NCI-H1417 treated with DMSO at 0.1 percent for 48 hours (cell line): ENCODE measurements at places on chromosomes 6 and 20.

DNA sequence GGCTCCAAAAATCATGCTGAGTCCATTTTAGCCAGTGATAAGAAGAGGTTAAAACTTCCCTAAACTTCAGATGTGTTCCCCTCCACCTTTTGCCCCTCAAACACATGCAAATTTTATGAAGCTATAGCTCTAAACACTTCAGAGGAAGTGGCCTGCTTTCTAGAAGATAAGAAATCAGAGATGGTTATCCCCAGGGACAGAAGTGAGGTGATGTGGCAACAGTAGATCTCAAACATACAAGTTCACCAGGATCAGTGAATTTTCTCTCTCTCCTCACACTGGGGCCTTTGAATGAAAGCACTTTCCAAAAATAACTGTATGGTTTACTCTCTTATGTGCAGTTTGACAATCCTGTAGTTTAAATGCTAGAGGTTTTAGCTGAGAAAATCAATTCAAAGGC lies 332.0 kb downstream of the BTBD9 start:
- DNase-seq = no peak

- DNase-seq = no peak
Observed at GRCh38 chr20:23745247-23745646, 5.5 kb downstream of the CST1 start.

- no peak for DNase-seq
Observed at GRCh38 chr6:132235596-132236280, 165.5 kb downstream of the MOXD1 start.

DNA sequence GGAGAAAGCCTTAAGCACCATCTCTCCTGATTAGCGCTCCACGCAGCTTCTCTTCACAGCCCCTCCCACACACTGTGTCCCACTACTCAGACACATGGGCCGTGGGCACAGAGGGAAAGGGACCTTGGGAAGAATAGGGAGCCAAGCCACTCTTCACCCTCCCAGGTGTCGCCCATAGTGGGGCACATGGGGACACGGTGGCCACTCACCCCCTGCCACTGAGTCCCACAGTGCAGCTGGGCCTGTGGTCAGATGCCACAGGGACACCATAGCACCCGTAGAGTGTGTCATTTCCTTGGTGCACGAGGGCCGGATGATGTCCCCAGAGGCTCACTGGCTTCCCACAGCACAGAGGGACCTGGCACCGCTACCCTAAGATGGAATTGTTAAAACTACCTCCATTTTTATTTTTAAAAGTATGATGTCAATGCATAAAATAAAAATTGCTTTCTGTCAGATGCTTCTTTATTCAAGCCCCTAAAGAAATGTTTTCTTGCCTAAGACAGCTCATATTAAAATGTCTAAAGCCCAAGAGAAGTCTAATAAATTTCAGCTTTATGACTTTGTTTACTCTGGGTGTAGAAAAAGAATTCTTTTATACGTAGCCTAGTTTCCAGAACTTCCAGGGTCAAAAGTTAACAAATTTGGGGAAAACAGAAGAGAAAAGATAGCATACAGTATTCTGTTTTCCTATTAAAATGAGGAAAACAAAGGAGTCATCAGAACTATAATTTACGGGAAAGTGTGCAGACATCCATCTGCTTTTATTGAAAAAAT lies 191.0 kb upstream of the SNX9 start:
- no peak for DNase-seq

- no peak for DNase-seq
Observed at GRCh38 chr6:34154668-34155447, 9.0 kb upstream of the GRM4 start.

DNA sequence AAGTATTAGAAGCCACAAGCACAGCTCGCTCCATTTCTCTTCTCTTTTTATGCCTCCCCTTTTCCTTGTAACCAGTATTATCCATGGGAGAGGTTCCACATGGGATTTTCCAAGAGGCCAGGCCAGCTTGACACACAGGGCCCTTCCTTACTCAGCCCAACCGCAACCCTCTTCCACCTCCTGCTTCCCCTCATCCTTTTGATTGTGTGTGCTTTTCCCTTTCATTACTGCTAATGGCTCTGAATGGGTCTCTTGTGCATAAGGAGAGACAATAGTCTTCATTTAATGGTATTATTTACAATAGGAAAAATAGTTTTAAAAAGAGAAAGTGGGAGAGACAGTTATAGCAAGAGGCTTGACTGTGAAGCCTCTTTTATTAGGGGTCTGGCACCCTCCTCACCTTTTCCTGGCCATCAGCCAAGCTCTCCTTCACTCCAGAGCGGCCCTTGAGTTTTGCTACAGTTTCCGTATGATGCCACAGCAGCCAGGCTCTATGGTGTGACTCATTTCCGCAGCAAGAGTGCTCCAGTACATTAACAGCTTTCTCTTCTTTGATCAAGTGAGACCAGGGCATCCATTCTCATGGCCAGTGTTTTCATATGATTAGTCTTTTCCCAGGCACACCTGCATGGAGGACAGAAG lies 579.5 kb downstream of the TFAP2B start:
- peak; percentile 32 for DNase-seq

DNA sequence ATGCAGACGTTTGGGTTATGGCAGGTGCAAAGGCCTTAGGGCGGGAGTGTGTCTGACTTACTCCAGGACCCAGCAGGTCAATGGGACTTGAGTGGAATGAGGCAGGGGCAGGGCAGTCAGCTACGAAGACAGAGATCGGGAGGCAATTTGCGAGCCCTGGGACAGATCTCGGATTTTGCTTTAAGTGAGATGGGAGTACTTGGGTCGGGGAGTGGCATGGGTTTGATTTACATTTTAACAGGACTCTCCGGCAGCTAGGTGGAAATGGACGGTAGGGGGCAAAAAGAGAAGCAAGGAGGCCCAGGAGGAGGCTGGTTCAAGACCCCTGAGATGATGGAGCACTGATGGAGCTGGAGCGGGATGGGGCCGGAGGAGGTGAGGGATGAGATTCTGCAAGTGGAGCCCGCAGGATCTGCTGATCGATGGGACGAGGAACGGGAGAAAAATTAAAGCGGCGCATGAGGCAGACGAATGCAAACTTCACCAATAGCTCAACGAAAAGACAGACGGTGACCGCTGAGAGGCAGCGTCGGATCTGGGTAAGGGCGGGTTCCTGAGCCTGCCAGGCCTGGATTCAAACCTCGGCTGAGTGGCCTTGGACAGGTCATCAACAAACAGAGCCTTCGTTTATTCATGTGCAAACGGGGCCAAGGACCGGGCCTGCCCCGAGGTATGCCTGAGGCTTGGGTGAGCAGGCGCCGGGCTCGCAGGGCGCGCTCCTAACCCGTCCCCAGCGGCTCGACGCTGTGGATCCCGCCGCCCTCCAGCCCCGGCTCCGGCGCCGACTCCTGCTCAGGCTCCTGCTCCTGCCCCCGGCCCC lies 756 bp upstream of the RBCK1 start:
- DNase-seq = peak; percentile 28

- DNase-seq = no peak
Observed at GRCh38 chr6:96704713-96705112, 132.6 kb downstream of the GPR63 start.

DNA sequence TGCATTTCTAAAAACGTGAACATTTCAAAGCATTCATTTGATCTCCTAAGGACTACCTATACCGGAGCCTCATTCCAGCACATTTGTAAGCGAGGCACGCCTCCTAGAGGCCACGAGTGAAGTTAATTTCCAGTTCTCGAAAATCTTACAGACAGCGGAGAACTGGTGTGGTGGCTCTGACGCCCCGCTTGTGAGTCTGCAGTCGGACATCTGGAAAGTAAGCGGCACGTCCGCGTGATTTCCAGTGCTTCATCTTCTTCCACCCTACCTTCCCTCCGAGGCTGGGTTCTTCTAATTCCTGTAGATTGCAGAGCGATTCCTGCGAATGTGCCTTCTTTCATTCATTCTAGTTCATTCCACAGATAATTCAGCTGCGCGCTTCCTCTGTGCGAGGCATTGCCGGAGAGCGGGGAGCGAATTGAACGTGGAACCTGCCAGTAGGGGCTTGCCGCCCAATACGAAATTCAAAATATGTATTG lies 810 bp upstream of the PRIM2 start:
- peak; percentile 62 for DNase-seq

DNA sequence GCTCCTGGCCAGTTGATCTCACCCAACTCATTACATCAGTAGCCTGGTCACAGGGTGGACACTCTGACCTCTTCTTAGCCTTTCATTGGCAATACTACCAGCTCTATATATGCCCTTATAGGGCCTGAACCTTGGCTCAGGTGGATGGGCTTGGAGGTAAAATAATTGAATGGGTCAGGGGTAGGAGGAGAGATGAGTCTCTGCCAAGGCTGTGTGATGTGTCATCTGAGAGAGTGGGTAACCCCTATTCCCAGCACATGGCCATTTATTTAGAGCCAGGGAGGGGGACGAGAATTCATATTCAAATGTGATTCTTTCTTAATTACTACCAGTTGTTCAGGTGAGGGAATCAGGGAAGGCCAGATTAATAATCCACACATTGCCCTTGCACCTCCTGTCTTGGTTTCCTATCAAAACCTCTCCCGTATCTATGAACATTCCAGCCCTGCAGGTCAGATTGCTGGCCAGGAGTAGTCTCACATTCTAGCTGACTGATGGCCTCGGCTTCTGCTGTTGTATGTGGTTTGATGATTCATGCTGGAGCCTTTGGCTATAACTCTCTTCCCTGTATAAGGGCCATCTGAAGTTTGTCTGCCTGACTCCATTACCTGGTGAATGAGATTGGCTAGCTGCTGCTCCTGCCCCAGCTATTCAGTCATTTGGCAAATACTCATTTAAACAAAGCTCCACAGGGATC lies 13.4 kb downstream of the C20orf173 start:
- no peak for DNase-seq

DNA sequence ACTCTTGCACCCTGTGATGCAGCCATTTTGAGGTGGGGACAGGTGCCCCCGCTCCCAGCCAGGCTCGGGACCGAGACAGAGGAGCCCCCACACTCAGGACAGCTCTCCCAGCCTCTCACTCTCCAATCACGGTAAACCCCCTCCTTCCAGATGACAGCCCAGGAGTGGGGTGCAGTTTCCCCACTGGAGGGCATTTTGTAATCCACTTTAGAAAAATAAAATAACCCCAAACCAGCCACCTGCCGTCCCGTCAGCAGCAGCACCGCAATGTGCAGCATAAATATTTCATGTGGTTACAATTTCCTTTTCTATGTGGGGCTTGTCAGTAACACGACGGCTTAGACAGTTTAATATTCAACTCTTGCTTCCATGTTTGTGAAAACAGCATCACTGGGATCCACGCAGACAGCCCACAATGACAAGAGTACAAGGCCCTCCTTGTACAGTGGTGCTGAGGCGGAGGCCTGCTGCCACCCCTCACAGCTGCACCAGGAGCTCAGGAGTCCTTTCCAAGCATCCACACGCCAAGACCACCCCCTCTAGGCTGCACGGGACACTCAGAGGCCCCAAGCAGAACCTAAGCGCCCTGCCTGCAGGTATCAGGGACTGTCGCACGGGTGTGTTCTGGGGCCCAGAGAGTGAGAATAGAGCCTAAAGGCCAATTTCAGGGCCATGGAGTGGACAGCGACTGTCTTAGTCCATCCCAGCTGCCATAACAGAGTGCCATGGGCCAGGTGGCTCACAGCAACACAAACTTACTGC lies 116.7 kb downstream of the JPH2 start:
- DNase-seq = no peak

- DNase-seq = no peak
Observed at GRCh38 chr6:47234266-47234933, 75.3 kb downstream of the TNFRSF21 start.

- DNase-seq = no peak
Observed at GRCh38 chr6:5946181-5946580, 60.5 kb downstream of the NRN1 start.

DNA sequence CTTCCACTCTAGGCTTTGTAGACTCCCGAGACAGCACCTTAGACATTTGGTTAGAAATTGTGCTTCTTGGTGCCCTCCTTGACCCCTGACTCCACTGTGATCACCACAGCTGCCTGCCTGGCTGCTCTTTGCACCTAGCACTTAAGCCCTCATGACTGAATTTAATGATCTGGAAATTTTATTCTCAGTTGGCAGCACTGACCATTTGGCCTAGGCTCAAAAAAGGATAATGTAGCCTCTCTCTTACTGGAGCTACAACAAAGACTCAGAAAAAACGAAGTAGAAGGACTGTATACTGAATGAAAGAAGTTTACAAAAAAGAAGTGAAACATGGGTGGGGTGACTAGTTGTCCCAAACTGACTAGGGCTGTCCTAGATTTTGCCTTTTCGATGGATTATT lies 11.3 kb upstream of the ABRACL start:
- no peak for DNase-seq

GRCh38 chr6:144292372-144292771 lies 7.2 kb downstream of the UTRN start:
- DNase-seq = no peak

DNA sequence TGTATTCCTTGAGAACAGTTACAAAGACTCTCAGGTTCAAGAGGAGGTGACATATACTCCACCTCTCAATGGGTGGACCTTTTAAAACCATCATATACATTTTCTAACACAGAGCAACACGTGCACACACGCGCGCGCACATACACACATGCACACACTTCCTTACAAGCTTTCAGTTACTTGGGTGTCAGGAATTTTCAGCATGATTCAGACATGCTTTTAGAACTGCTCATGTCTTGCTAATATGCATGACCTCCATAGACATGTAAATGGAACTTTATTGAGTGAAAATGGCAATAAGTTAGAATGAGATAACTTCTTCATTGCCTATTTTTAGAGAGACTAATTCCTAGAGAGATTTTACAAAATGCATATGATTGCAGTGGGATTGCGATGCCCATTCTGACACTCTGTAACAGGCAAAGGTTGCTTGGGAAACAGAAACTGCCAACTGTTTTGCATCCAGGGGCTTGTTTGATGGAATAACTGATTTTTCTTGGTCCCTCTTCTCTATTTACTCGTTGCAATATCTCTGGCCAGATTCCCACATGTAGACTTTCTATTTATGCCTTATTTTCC lies 531.4 kb upstream of the RNF217 start:
- no peak for DNase-seq

DNA sequence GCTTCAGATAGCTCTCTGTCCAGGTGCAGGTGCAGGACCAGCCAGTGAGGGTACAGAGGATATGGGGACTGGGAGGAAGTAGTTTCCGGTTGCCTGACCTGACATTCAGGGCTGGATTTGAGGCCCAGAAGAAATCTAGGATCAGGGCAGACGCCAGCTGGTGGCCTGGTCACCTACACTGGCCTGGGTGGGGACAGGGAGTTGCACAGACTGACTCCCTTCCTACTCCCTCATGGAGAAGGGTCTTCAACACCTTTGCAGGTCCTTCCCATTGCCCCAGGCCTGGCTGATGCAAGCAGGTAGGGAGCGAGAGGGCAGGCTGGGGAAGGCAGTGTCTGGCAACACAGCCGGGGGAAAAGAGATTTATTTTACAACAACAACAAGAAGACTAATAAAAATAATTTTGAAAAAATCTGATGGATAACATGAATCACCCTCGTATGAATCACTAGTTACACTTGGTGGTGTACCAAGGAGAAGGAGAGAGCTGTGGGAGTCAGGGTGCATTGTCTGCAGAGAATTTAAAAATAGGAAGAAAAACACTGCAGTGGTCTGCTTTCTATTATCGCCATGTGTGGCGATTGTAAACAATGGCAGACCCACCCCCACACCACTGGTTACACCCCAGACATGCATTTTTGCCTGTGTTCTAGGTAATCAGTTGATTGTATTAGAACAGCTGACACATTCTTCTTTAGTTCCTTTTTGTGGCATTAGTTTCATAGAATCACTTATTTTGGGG lies 62.3 kb upstream of the SNX9 start:
- no peak for DNase-seq
